ENCODE measurements at places on chromosomes 1 and 21.

DNA sequence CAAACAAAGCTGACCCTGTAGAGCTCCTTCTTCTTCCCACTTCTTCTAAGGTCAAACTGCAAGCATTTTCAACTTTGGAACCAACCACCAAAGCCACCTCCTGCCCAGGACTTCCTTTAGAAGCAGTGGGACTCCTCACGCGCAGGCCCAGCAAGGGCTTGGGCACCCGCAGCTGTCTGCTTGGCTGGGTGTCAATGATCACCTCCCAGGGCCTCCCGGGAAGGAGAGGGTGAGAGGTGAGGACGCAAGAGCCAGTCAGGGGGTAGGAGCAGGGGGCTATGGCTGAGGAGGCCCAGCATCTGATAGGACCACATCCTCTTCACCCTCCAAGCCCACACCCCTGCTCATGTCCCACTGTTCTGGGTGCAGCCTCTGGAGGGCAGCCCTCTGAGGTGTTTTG lies 10.2 kb downstream of the KLHL21 start:
- DNase-seq: no peak

DNA sequence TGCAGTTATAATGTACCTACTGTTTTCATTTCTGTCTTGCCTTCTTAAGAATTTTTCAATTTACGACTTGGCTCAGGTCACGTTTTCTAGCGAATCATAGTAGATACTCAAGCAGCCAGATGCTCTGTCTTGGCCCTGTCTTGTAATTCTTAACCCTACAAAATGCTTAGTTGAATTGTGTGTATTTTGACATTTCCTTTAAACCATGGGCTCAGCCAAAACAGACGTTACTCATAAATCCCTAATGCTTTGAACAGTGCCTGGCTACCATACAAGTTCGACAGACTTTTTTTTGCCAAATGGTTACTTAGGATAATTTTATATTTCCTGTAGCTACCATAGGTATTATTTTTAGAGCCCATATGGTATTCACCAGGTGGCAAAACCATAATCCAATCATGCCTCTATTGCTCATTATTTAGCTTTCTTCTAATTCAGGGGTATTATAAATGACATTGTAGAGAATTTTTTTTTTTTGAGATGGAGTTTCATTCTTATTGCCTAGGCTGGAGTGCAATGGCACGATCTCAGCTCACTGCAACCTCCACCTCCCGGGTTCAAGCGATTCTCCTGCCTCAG lies 54.3 kb downstream of the KCNK1 start:
- DNase-seq: no peak

DNA sequence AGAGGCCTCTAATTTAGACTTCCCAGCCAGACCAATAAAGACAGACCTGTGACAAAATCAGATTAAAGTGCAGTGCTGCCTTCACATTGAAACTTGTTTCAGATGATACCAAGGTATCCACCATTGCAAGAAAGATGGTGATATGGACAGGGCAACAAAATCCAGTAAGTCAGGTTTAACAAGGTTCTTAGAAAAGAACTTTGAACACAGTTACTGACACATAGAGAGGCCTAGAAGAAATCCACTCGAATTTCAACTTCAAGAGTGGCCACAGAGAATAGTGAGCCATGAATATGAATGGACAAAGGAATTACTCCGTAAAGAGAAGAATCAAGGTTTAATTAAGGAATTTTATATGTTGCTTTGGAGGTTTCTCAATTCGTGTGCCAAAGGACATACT lies 230.4 kb downstream of the KCNT2 start:
- no peak for DNase-seq

GRCh38 chr1:156356875-156357534 lies 12.0 kb upstream of the RHBG start:
- DNase-seq: no peak

- no peak for DNase-seq
These were observed 24.4 kb downstream of the PLXNA2 start for GRCh38 chr1:208219659-208220282.

DNA sequence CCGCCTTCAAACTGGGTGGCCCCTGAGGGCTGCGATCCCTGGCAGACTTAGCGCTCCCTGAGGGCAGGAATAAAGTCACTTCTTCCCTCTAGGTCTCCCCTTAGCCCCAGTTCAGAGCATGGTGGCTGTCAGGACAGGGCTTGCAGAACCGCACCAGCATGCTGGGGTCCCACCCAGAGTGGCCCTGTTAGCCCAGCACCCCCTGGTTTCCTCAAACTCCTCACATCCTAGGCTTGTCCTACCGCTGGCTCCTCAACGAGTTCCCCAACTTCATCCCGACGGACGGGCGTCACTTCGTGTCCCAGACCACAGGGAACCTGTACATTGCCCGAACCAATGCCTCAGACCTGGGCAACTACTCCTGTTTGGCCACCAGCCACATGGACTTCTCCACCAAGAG lies 15.8 kb downstream of the CNTN2 start:
- DNase-seq: no peak

DNA sequence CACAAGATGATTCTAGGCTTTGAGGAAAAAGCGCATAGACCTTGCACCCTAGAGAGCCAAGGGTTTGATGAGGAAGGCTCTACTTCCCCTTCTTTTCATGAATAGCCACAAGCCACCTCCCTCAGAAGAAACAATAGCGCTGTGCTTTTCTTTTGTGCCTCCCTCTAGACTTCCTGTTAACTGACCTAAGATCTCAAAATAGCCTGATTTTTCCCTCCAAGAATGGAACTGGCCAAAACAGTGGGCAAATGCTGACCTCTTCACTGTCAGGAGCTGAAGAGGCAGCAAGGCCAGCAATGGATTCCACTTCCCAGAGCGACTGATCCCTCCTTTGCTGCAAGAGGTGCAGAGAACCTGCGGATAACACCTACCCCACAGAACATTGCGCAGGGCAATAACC lies 362.8 kb downstream of the KCNH1 start:
- DNase-seq: no peak

DNA sequence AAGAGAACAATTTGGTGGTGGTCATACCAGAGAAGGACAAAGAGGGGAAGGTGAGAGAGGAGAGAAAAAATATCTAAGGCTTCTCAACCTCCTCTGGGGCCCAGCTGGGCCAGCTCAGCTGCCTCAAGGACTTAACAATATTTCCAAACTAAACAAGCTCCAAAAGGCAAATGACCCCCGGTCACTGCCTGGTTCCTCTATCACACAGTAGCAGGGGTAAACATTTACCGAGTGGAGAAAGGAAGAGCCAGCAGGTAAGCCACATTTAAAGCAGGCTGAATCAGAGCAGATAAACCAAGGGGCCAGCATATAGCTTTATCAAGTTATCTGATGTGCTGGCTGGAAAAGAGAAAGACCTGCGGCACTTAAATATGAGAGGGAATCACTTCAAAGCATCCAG lies 102.1 kb downstream of the KCND3 start:
- no peak for DNase-seq

GRCh38 chr1:198486903-198487302 lies 53.6 kb downstream of the ATP6V1G3 start:
- no peak for DNase-seq

- no peak for DNase-seq
These were observed 16.0 kb downstream of the ST6GALNAC3 start for GRCh38 chr1:76090283-76091203.

All from GM12864 (cell line).